ENCODE measurements at places on chromosomes 12 and 14.

DNA sequence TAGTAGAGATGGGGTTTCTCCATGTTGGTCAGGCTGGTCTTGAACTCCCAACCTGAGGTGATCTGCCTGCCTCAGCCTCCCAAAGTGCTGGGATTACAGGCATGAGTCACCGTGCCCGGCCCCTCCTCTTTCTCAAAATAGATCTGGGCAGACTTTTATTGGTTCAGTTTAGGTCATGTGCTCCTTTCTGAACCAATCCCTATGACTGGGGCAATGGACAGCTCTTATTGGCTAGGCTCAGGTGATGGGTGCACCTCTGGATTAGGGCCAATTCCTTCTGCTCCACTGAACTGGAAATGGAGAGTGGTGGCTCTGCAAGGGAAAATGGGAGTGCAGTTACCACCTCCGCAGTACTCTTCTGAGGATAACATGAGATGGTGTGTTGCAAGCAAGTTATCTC lies 6.2 kb upstream of the ATP6V0A2 start:
- no peak for DNase-seq

DNA sequence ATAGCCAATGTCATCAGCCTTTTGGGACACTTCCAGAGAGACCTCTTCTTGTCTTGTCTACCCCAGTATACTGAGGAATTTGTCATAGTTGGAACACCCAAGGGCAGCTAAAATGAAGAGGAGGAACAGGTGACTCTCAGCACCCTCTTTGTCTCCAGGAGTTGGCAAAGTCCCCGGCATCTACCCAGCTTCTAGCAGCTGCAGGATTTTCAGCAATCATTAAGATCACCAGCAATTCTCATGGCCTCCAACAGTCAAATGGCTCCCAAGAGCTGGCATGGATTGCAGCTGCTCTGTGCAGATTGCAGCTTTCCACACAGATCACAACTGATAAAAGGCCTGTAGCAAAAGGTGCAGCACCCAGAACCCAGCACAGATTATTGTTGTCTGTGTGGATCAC lies 32.9 kb downstream of the RERGL start:
- no peak for DNase-seq

DNA sequence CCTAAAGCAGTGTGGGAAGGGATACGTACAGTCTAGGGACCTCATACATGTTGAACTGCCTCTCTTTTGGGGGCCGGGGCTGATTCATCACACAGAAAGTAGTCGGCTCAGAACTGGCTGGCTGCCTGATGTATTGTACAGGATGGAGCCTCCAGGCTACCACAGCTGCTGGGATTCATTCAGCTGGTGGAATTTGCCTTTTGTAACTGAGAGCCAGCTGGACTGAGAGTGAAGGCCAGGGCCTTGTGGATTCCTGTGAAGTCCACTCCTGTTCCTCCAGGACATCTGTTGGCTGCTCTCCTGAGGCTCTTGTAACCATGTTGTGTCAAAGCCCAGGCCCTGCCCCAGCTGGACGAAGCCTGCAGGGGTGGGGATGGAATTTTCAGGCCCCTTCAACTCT lies 116.3 kb upstream of the PRICKLE1 start:
- peak; percentile 36 for DNase-seq

DNA sequence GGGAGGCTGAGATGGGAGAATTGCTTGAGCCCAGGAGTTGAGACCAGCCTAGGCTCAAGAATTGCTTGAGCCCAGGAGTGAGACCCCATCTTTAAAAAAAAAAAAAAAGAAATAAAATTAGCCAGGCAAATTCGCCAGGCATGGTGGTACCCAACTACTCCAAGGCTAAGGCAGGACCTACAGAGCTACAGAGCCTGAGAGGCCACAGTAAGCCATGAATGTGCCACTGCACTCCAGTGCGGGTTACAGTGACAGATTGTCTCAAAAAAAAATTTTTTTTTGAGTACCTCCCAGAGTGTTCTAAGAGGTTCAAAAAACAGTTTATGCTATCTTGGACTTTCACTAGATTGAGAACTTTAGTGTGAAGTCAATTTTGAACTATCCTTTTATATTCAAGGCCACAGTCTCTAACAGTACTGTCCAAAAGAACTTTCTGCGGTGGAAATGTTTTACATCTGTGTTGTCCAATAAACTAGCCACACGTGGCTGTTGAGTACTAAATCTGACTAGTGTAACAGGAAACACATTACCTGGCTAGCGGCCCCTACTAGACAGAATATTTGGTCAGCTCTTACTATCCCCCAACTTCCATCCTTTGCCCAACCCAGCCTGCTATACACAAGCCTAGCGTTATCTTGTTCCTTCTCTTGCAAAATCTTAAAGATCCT lies 2.4 kb downstream of the RPL36AL start:
- DNase-seq, result no peak

- DNase-seq, result no peak
Observed at GRCh38 chr12:915090-915489, 34.4 kb downstream of the RAD52 start.

DNA sequence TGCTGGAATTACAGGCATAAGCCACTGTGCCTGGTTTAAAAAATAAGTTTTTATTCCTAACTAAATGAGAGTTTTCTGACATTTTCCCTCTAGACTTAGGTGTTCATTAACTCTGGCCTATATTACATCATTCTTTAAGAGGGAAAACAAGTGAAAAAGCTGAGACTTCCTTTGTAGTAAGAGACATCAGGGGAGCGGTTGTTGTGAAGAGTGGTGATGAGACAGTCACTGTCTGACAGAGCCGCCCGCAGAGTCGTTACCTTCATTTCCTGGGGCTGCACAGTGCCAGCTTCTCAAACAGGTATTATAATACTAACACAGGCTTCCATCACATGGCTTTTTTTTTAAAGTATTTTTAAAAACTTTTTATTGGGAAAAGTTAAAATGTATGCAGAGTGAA lies 19.7 kb upstream of the TDRD9 start:
- DNase-seq, result no peak

DNA sequence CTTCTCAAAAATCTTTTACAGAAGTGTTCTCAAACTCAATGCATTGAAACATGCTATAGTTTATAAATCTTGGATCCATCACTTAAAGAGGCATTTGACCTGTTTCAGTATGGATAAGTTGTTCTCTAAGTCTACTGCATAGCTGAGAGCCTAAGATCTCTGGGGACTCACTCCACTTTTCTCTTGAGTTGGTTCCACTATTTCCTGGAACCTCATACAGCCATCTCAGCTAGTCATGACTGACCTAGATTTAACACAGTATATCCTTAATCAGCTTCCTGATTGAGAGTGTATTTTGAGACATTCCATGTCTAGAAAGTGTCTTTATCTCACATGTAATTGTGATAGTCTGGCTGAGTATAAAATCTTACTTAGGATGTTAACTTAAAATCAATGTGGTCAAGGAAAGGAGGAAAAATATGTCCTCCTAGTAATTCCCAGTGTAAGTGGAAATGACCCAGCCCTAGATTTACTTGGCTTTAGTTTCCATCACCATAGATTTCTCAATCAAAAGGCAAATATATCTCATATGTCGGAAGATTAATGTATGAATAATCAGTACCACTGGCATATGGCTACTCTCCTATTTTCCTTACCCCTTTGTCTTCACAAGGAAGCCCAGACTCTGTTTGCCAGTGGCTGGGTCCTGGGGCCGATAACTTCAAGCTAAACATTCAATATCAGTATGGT lies 61.9 kb downstream of the KICS2 start:
- DNase-seq, result no peak

DNA sequence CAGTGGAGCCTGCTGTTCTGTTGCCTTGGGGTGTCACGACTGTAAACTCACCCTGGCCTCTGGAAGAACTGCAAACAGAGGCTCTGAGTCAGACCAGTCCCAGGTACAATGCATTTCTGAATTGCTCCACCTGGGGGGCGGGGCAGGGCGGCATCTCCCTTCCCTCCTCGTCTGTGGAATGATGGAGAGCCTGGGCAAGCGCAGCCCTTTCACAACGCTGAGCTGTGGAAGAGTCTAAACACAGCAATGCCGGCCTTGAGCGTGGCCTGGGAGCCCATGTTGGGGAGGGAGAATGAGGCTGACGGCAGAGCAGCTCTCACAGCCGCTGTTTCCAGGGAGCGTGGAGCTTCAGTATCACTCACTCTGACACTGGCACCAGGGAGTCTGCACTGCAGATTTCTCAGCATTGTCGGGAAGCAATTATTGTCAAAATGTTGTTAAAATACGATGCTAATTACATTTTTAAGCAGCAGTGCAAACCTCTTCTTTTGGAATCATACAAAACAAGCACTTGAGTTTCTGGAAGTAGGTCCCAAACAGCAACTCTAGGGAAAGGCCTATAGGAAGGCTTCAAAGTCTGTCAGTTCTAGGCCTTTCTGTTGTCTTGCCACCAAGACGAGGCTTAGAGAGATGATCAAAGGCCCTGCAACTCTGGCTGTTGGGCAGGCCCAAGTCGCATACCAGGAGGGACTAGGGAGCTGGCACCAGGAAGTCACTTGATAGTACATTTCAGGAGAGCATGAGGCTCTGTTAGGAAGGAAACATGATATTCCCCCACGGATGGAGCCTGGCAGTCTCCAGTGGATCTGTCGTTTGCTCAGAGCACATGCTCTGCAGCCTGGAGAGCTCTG lies 244.0 kb upstream of the FKBP4 start:
- DNase-seq, result no peak

DNA sequence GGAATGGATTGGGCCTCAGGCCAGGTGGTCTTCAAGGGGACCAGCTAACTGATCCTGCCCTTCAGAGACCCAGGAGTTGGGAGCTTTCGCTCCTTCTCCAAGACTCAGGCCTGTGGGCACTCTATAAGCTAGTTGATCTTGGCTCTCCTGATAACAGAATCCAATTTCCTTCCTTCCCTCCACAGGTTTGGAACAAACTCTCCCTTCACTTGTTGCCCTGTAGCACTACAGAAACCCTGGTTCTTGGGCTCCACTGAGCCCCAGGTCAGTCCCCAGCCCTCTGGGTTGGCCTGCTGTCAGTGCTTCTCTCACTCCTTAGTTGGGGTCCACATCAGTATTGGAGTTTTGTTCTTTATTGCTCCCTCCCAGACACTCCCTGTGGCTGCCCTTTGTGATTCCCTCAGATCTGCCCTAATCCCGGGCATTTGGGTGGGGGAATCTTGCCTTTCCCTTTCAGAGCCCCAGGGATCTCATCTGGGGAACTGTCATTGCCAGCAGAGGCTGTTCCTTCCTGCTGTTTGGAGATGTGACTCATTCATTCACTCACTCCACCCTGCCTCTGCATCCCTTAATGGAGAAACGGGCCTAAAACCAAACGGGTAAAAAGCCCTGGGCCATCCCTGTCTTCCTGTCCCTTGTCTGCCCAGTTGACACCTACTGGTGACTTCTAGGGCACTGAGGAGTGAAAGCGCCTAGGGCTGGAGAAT lies 4.4 kb upstream of the GPD1 start:
- no peak for DNase-seq

DNA sequence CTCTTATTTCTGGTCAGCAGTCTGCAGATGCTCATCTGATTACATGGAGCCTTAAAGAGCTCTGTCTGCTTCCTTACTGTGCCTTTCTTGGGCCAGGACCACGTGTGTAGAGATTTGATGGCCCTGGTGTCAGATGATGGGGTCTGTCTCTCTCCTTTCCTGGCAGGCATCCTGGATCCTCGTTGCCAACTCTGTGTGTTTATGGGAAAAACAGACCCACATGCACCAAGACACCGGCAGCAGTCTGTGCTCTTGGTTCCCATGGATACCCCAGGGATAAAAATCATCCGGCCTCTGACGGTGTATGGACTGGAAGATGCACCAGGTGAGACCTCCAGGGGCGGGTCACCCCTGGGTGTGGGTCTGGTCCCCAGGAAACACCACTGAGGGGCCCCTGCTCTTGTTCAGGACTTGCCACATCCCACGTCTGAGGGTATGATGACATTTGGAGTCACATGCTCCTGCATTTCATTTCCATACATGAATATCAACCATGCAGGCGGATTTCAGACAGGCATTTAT lies 18.5 kb upstream of the ALDH2 start:
- no peak for DNase-seq

DNA sequence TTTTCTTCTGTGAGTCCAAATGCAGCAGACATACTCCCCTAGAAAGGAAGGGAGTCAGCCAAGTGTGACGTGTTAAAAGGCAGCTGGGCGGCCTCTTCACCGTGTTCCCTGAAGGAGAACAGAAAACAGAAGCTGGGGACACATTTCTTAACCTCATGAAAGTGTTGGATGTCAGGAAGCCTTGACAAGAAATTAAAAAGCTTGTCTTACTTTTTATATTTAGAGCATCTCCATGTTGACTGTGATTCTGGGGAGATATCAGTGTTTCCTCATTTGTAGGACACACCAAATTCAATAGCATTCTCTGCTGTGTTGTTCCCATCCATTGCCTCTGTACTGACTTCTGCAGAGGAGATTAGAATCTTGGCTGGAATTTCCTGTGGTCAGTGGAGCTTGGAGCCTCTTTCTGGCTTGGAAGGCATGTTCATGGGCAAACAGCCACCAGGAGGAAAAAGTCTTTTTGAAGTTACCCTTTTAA lies 93.7 kb downstream of the RMST start:
- DNase-seq, result peak; percentile 64

GRCh38 chr14:37406095-37406494 lies 189.0 kb downstream of the FOXA1 start:
- DNase-seq, result no peak

DNA sequence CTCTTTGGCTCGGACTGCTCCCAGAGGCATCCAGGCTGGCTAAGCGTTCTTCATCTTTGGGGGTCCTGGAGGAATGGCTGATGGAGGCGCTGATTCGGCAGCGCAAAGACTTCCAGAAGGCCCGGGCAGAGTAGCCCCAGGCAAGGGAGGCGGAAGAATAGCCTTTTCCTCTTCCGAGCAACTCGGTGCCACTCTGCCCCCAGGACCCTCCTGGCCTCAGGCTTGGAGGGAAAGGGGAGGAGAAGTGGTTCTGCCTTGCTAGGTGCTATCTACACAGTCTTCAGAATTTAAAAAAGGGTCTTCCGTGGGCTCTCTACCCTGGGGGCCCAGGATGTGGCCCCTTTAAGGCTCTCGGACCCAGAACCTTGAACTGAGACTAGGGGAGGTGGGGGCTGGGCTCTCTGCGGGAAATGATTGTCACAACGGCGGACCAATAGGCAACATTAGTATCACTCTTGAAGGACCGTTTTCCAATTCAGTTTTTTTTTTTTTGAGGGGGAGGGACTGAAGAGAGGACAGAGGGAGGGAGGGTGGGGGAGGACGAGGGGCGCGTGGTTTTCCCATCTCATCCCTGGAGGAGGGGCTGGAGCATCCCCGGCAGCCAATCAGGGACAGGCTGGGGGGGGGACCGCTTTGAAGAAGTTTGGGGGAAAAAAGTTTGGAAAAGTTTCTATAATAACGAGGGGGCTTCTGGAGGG lies at the start of gene NFATC4:
NFATC4 (plus strand) TSS at position 671 of the 698 bp plus-strand sequence. CDS start 157 bp downstream, outside the sequence.
- DNase-seq, result peak; percentile 85

- DNase-seq, result no peak
Observed at GRCh38 chr12:68977335-68977734, 44.4 kb upstream of the CPM start.

- DNase-seq, result no peak
Observed at GRCh38 chr12:45994736-45995135, 4.4 kb upstream of the SCAF11 start.

GRCh38 chr14:77964586-77964985 lies 164.7 kb downstream of the ADCK1 start:
- no peak for DNase-seq

GRCh38 chr14:90381999-90382451 lies 14.8 kb upstream of the CALM1 start:
- DNase-seq, result no peak

- no peak for DNase-seq
Observed at GRCh38 chr12:56029666-56030293, 8.9 kb downstream of the IKZF4 start.

GRCh38 chr14:54935958-54936357 lies 33.3 kb upstream of the GCH1 start:
- no peak for DNase-seq

Measured in urinary bladder (tissue), 4 donors.